ENCODE measurements at places on chromosomes 12 and 14. TPM values are rescaled to one million over a fixed set of nuclear protein-coding genes. Genes with fewer than 3 reads are reported as not detected.

Gene MYH7
- not detected for total RNA-seq

Gene ENDOU
- total RNA-seq = not detected

DNA sequence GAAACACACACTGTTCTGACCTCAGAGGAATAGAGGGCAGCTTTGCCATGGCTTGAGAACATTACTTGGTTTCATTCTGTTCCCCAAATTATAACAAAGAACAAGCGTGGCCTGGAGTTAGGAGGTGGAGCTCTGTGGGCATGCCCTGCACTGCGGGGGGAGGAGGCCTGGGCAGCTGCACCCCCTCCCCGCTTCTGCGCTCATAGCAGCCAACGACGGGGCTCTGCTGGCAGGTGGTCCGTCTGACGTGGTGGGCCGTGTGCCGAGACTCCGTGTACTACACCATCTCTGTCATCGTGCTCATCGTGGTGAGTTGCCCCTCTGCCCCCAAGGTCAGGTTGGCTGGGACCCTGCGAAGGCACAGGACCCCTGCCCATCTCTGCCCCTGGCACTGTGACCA is 70.4 kb upstream of the RIN3 start:
- no peak for DNase-seq
- no peaks in the 10 kb centered on the region for H3K36me3 ChIP-seq
- H3K4me1 ChIP-seq = peaks cover 14% of the 10 kb centered on the region
- H3K27me3 ChIP-seq = no peaks in the 10 kb centered on the region
- no peak overlapping the region for H3K4me3 ChIP-seq

Gene SDR9C7
- not detected for total RNA-seq

DNA sequence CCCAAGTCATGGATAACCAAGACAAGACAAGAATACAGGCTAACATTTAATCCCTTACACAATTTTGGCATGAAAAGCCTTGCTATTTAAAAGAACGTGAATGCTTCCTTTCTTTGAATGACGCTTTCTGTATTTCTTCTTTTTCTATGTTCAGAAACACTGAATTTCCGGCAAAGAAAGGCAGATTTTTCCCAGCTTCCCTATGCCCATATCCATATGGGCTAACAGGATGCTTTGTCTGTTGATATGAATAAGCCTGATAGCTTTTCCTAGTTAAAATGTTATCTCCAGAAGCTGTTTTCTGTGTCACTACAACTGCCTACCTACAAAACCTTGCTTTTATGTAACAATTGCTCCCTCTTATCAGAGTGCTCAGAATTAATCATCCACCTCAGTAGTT is 38.3 kb upstream of the CACNA2D4 start:
- H3K36me3 ChIP-seq = peaks cover 10% of the 10 kb centered on the region
- no peak for DNase-seq
- H3K4me1 ChIP-seq = no peaks in the 10 kb centered on the region
- H3K27ac ChIP-seq = no peak overlapping the region

Gene CLEC2B
- 71.7 TPM for total RNA-seq

Gene PRKAB1
- 23.5 TPM for total RNA-seq

DNA sequence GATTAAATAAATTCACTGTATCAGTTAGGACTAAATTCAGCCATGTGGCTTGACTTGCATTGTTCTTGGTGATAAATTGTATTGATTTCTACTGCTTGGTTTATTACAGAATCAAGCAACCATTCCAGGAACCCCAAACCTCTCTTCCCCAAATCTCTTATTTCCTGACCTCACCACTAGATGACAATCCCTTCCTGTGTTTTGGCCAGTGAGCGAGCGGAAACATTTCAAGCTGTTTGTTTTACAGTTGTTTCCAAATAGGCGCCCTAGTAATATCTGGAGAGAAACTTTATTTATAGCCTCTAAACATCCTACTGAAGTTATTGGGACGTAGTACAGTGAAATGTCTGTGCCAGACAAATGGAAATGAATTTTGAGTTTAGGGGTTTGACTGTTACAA is 161.1 kb downstream of the SNAPC1 start:
- no peak overlapping the region for H3K4me3 ChIP-seq
- DNase-seq = no peak
- no peaks in the 10 kb centered on the region for H3K36me3 ChIP-seq
- H3K27me3 ChIP-seq = no peaks in the 10 kb centered on the region

- H3K27me3 ChIP-seq = no peaks in the 10 kb centered on the region
- no peak for DNase-seq
- no peaks in the 10 kb centered on the region for H3K36me3 ChIP-seq
- no peaks in the 10 kb centered on the region for H3K4me1 ChIP-seq
Observed at GRCh38 chr12:115934046-115934445, 343.4 kb downstream of the MED13L start.

GRCh38 chr14:102008891-102009290 is 44.5 kb downstream of the DYNC1H1 start:
- H3K36me3 ChIP-seq = peaks cover 98% of the 10 kb centered on the region
- no peak for DNase-seq
- H3K4me1 ChIP-seq = no peaks in the 10 kb centered on the region
- H3K4me3 ChIP-seq = no peak overlapping the region

- no peak overlapping the region for H3K27ac ChIP-seq
- DNase-seq = no peak
- no peaks in the 10 kb centered on the region for H3K36me3 ChIP-seq
- H3K4me3 ChIP-seq = no peak overlapping the region
- no peaks in the 10 kb centered on the region for H3K27me3 ChIP-seq
- no peaks in the 10 kb centered on the region for H3K4me1 ChIP-seq
Observed at GRCh38 chr12:25996677-25997076, 38.2 kb downstream of the RASSF8 start.

DNA sequence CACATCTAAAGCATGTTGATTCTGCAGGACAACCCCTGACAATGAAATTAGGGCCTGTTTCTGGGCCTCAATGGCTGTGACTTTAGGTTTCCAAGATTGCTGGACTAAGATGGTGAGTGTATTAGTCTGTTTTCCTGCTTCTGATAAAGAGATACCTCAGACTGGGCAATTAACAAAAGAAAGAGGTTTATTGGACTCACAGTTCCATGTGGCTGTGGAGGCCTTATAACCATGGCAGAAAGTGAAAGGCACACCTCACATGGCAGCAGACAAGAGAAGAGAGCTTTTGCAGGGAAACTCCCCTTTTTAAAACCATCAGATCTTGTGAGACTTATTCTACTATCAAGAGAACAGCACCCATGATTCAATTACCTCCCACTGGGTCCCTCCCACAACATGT is 10.6 kb downstream of the IL22 start:
- no peak for DNase-seq
- H3K27me3 ChIP-seq = no peaks in the 10 kb centered on the region
- H3K4me1 ChIP-seq = peaks cover 11% of the 10 kb centered on the region
- H3K27ac ChIP-seq = no peak overlapping the region
- H3K36me3 ChIP-seq = no peaks in the 10 kb centered on the region

All from naive thymus-derived CD4-positive, alpha-beta T cell (primary cell).